ENCODE measurements at places on chromosomes 2 and 18. TPM values are rescaled to one million over a fixed set of nuclear protein-coding genes. Genes with fewer than 3 reads are reported as not detected.

The SLC16A14 gene
- 0.99 TPM for total RNA-seq

The CLK1 gene
- 151 TPM for total RNA-seq

The RAB17 gene
- 35.3 TPM for total RNA-seq

DNA sequence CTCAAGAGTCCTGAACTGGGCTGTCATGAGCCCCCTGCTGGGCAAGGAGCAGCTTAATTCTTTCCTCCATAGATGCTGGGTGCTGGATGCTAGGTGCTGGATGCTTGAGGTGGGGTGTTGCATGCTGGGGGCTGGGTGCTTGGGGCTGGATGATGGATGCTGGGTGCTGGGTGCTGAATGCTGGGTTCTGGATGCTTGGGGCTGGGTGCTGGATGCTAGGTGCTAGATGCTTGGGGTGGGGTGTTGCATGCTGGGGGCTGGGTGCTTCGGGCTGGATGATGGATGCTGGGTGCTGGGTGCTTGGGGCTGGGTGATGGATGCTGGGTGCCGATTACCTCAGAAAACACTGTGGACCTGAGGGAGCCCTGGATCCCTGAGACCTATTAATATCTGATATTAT lies 837.7 kb downstream of the GALR1 start:
- H3K4me1 ChIP-seq: no peaks in the 10 kb centered on the region
- no peak for DNase-seq
- H3K27me3 ChIP-seq: no peaks in the 10 kb centered on the region

- no peaks in the 10 kb centered on the region for H3K36me3 ChIP-seq
- H3K27me3 ChIP-seq: no peaks in the 10 kb centered on the region
- DNase-seq: no peak
- H3K27ac ChIP-seq: no peak overlapping the region
- no peak overlapping the region for H3K4me3 ChIP-seq
Observed at GRCh38 chr2:235951493-235951892, 216.7 kb downstream of the GBX2 start.

DNA sequence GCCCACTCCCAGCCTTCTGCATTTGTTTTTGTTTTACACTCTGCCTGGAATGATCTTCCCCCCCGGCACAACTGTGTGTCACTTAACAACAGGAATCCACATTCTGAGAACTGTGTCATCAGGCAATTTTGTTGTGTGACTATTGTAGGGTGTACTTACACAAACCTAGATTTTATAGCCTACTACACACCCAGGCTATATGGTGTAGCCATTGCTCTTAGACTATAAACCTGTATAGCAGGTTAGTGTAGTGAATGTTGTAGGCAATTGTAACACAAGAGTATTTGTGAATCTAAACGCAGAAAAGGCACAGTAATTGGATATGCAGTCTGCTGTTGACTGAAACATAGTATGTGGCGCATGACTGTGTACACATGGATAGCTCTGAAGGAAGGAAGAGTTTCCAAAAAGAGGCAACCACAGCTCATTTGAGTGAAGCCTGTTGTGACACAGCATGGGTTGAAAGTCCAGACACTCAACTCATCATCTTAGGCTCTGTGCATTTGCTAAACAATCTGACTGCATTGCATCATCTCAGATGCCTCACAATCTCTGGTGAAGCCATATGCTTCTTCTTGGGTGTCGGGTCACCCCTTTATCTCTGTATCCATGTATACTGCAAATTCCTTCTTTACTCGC lies 506.6 kb upstream of the SPHKAP start:
- no peak for DNase-seq
- no peak overlapping the region for H3K27ac ChIP-seq
- no peaks in the 10 kb centered on the region for H3K27me3 ChIP-seq
- no peaks in the 10 kb centered on the region for H3K4me1 ChIP-seq
- H3K36me3 ChIP-seq: no peaks in the 10 kb centered on the region

DNA sequence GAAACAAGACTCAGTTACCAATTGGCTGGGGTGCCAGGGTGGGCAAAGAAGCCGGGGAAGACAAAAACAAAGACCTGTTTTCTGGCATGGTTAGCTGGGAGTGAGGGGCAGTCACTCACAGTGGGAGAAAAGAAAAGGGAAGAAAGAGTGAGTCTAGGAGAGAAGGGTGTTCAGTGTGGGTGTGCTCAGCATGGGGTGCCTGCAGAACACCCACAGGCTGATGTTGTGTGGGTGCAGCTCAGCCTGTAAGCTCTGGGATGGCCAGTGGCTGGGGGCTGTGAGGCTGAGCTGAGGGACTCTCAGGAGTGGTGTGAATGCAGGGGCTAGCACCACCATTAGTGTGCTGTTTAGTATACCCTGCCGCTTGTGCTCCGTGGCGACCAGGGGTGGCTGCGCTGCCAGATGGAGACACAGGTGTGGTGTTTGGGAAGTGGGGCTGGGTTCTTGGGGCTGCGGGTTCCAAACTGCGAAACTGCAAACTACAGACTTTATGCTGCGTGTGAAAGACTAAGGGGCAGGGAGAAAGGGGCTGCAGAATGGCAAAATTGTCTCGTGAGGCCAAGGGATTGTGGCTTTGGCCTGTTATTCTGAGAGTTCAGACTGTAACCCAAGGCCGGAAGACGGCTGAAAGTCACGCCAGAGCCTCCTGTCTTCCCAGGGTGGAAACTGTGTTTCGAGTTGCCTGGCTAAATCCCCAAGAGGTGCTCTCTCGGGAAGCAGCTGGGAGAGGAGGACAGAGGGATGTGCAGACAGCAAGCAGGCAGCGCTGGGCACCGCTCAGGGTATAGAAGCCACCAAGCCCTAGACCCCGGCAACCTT lies 156.3 kb downstream of the TTC32 start:
- no peak for DNase-seq
- no peaks in the 10 kb centered on the region for H3K4me1 ChIP-seq
- H3K4me3 ChIP-seq: no peak overlapping the region
- no peaks in the 10 kb centered on the region for H3K27me3 ChIP-seq
- H3K36me3 ChIP-seq: no peaks in the 10 kb centered on the region

DNA sequence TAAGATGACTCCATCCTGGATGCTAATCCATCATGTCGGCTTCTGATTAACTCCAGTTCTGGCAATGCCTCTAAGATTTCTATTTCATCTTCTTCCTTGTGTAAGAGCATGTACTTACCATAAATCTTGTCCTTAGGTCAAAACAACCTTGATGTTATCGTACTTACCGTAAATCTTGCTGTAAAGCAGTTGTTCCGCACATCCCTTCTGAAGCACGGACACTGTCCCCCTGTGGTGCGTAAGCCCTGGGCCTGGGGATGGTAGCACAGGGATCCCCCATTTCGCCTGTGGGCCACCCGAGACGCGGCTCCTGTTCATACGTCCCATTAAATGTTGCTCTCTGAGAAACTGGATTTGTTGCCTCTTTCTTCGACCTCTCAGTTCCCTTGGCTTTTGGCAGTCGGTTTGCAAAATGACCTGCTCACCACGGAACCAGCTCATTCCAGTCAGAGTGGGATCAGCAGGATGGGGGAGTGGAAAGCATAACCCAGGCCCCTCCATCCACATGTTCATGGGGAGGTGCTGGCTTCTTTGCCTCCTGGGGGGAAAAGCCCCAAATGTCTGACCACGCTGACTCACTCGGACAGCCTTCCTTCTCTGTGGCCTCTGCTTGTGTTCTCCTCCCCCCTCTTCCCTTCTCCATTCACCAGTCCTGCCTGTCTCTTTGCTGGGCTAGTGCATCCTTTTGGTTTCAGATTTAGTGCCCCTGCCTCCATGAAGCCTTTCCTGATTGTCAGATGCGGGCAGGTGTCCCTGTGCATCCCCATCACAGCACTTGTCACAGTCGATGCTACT lies 49.9 kb downstream of the RAB31 start:
- no peaks in the 10 kb centered on the region for H3K36me3 ChIP-seq
- H3K27me3 ChIP-seq: no peaks in the 10 kb centered on the region
- no peak overlapping the region for H3K27ac ChIP-seq
- no peaks in the 10 kb centered on the region for H3K4me1 ChIP-seq

All from body of pancreas (tissue), 4 donors.